Vagina (tissue), 2 donors: ENCODE measurements at places on chromosomes 2 and 18.

- DNase-seq: no peak
These were observed 1.3 kb upstream of the GREB1 start for GRCh38 chr2:11532416-11533055.

- no peak for DNase-seq
These were observed 7.5 kb downstream of the NEU2 start for GRCh38 chr2:233039846-233040530.

- no peak for DNase-seq
These were observed 91.6 kb downstream of the INO80D start for GRCh38 chr2:205994344-205994743.

- DNase-seq: no peak
These were observed 1021.2 kb downstream of the LRP1B start for GRCh38 chr2:141109633-141110032.

DNA sequence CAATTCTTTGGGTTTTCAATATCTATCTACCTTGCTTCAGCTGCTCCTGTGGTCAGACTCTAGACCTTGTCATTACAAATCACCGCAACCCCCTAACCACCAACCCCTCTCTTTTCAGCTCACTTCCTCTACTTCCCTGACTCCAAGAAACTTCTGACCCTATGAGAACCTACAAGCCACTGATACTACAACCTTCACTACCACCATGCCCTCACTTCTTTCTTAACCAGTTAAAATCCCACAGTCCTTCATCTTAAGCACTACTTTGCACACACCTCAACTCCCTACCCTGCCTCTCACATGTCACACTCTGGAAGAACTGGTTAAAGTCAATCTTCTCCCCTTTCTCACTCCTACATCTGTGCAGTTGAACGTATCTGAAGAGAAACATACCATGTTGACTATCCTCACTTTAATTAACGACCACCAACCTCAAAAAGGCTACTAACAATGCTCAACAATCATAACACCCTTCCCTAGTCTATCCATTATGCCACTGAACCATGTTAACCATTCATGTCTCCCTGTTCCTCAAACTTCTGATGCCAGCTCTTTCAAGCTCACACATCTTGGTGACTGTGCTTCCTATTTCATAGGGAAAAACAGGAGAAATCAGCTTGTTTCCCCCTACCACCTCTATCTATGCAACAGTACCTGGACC lies 12.6 kb downstream of the EIF2AK3 start:
- DNase-seq: no peak

GRCh38 chr2:147345246-147345645 lies 499.6 kb upstream of the ACVR2A start:
- no peak for DNase-seq

- DNase-seq: no peak
These were observed 15.8 kb downstream of the C18orf63 start for GRCh38 chr18:74331404-74331803.

DNA sequence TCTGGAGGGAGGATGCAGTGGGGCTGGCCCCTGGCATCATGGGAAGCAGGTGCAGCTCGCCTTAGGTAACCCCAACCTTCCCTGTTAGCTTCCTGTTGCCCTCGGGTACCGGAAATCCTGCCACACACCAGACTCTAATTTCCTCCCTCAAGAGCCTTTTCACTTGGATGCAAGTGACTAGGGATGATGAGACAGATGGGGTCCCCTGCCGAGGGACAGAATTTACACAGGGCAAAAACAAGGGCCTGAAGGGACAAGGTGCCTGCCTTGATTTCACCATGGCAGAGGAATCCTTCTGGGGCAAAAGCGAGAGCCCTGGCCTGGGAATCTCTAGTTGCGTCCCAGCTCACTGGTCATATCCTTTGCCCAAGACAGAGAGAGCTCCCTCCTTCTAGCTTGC lies 263.1 kb downstream of the LOXHD1 start:
- DNase-seq: no peak

DNA sequence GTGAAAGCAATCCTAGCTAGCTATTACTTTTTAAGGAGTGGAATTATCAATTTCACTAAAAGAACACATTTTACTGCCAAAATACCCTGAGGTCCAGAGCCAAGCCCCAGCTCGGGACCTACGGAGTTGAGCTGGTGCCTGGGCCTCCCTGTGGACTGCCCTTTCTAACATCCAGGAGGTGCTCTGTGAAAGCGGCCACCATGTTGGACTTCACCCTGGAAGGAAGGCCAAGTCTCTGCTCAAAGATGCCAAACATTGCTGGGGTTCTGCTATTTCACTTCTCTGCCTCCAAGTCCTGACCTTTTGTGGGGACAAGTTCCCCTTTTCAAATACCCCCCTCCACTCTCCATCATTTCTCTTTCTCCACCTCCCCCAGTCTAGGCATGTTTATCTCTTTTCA lies 498.7 kb upstream of the RAB6C start:
- DNase-seq: no peak

DNA sequence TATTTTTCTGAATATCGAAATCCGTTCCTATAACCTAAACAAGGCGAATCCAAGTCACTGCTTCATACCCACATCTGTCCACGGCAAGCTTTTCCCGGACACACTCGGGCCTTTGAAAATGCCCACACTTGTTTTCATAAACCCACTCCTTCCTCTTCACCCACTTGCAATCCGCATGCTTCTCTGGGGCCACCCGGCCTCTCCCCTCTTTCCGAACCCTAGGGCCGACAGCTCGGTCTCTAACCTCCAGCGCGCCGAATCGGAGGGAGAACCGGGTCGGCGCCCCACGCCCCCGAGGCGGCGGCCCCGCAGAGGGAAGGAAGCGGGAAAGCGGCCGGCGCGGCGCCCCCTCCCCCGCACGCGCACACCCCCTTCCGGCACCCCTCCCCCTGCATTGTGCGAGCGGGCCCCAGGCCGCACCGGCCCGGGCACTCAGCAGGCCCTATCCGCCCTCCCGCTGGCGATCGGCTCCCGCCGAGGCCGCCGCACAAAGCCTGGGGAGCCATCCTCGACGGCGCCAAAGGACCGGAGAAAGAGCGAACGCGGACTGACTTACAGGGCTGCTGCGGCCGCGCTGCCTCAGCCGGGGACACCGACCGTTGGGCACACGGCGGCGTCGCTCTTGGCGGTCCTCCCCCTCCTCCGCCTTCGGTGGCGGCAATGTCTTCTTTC lies 467 bp downstream of the PUM2 start:
- no peak for DNase-seq

- no peak for DNase-seq
These were observed 719.4 kb downstream of the LRP1B start for GRCh38 chr2:141411419-141411818.

GRCh38 chr18:37578886-37579513 lies 13.4 kb upstream of the CELF4 start:
- DNase-seq: no peak

DNA sequence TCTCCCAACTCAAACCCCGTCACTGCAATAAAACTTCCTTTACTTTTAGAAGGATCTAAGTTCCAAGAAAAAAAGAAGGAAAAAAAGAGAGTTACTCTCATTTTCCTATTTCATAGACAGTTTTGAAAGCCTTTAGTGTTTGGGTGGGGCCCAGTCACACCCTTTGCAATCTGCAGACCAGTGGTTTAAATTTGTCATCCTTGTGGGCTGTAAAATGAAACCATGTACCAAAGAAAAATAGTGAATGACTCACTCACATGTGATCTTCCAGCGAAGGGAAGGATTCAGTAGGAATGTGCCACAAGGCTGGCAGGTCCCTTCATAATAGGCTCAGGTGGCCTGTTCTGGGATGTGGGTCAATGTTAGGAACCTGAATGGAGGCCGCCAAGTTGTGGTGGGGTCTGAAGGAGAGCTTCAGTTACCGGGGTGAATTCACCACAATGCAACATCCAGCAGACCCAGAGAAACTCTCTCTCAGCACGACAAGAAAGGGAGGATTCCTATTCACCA lies 28.3 kb downstream of the ANXA4 start:
- no peak for DNase-seq

DNA sequence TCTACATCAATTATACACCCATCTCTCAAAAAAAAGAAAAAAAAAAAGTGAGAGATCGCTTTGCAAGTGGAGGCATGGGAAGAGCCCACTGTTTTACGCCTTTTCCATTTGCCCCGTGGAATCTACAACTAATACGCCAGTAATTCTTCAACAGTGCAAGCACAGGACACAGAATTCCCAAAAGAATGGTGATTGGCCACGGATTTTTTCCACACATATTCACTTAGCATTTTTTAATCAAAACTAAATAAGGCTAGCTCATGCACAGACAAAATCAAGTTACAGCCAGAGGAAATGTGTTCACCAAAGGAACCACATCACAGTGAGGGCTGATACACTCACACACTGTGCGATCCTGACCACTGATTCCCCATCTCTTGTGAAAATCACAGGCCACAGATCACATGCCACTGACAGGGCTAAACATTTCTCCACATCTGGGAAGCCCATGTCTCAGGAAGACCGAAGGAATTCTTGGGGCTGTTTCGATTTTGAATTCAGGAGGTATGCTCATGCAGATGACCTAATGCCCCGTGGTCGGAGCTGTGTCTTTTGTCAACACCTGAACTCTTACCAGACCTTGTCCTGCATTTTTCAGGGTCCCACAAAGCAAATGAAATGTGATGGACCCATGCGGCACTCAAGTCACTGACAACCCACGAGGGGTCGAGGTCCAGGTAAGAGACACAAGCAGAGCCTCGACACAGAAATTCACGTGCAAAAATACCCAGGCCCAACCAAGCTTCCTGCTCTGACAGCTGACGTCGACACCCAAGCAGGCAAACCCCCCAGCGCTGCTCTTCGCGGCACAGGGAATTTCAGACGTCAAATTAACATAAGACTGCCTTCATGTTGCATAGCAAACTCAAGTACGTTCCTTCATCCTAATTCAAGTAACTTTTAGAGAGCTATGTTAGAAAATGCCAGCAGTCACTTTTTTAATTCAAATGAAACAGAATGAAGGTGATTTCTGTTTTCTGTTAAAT lies 69.6 kb downstream of the ZNF516 start:
- peak; percentile 86 for DNase-seq

DNA sequence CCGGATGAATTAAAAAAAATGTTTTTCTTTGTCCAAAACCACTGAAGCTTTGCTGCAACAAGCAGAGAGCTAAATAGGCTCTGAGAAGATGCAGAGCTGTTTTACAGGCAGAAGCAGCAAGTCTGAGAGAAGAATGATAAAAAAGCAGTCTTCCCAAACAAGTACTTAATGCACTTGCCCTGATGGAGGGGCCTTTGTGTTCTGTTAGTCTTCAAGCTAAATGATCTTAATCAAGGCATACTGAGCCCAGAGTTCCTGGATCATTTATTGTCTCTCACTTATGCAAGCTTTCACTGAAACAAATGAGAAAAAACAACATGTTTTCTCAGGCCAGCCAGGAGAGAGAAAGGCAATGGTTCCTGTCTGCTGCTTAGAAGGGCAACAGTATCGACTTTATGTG lies 152.5 kb downstream of the CLIP4 start:
- DNase-seq: no peak

GRCh38 chr18:35050705-35051195 lies 9.5 kb downstream of the MAPRE2 start:
- DNase-seq: no peak

GRCh38 chr18:45137087-45137419 lies 456.4 kb downstream of the SETBP1 start:
- DNase-seq: no peak
